ENCODE measurements at places on chromosomes 11 and 22. TPM values are rescaled to one million over a fixed set of nuclear protein-coding genes. Genes with fewer than 3 reads are reported as not detected.

The PACS1 gene
- total RNA-seq: 91.8 TPM

The RPS19BP1 gene
- total RNA-seq: 123 TPM

The SMCO4 gene
- total RNA-seq: 14.1 TPM

The FOLR2 gene
- not detected for total RNA-seq

The ANO5 gene
- 1.7 TPM for total RNA-seq

The OR8D1 gene
- not detected for total RNA-seq

The NRXN2 gene
- total RNA-seq: 0.15 TPM

The IGLL1 gene
- total RNA-seq: not detected

The TPBGL gene
- 0.54 TPM for total RNA-seq

The HPX gene
- total RNA-seq: 1.0 TPM

The RNF169 gene
- 23.6 TPM for total RNA-seq

The CBLIF gene
- total RNA-seq: not detected

The PLXNB2 gene
- total RNA-seq: 227 TPM

The VPREB1 gene
- total RNA-seq: not detected

The OR6T1 gene
- not detected for total RNA-seq

The OR8G1 gene
- total RNA-seq: not detected

The C22orf42 gene
- total RNA-seq: not detected

Data from Panc1 (cell line).